Left renal pelvis (tissue), 4 donors: ENCODE measurements at places on chromosomes 13 and 19. TPM values are rescaled to one million over a fixed set of nuclear protein-coding genes. Genes with fewer than 3 reads are reported as not detected.

- no peak for DNase-seq
Observed at GRCh38 chr13:71830323-71830722, 36.7 kb downstream of the DACH1 start.

GRCh38 chr19:48221628-48222027 is 34.1 kb downstream of the CARD8 start:
- DNase-seq: no peak

GRCh38 chr19:17370026-17370587 is 7.0 kb downstream of the PLVAP start:
- no peak for DNase-seq

DNA sequence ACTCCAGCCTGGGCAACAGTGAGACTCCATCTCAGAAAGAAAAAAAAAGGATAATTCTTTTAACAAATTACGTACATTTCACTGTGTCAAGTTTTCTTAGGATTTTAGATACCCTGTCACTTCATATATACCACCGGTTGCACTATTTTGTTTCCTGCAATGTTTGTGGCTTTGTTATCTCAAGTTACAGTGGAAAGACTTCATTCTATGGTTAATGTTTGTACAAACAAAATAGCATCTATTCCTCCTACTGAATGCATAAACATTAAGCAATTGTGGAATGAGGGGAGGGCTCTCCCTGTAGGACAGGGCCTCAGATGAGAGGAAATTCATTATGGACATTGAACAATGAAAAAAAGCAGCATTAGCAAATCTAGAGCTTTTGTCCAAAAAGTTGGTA is 120.1 kb downstream of the DNAJC3 start:
- DNase-seq: no peak

DNA sequence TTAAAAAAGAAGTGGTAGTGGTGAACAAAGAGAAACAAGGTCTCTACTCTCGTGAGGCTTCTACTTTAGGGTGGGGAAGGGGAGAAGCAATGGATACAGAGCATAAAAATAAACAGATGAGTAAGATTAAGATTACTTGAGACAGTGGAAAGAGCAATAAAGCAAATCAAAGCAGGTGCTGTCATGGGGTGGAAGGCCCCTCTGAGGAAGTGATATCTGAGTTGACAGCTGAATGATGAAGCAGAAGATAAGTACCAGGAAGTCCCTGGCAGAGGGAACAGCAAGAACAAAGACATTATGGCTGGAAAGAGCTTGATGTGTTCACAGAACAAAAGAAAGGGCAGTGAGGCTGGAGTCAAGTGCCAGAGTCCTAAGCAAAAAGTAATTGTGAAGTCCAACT is 221.8 kb downstream of the ENOX1 start:
- DNase-seq: no peak

DNA sequence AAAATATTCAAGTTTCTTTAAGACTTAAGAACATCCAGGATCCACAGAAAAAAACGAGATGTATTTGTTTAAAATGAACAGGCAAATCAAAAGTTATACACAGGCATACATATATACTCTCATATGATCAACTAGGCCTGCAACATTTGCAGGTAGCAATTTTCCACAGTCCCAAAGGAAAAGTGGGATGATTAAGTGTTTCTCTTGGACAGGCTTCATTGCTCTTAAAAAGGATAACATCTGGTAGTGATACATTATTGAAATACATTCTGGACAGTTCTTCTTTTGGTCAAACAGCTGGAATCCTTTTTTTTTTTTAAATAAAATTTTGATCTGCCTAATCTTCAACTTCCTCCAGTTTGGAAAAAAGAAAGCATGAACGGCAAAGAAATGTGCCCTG is 114.8 kb upstream of the TDRD3 start:
- no peak for DNase-seq

GRCh38 chr19:13163609-13164342 is 13.6 kb downstream of the IER2 start:
- DNase-seq: peak; percentile 76

GRCh38 chr19:45911291-45911690 is 3.3 kb downstream of the NANOS2 start:
- DNase-seq: no peak

GRCh38 chr19:43704002-43704705 is 11.7 kb upstream of the IRGC start:
- no peak for DNase-seq

DNA sequence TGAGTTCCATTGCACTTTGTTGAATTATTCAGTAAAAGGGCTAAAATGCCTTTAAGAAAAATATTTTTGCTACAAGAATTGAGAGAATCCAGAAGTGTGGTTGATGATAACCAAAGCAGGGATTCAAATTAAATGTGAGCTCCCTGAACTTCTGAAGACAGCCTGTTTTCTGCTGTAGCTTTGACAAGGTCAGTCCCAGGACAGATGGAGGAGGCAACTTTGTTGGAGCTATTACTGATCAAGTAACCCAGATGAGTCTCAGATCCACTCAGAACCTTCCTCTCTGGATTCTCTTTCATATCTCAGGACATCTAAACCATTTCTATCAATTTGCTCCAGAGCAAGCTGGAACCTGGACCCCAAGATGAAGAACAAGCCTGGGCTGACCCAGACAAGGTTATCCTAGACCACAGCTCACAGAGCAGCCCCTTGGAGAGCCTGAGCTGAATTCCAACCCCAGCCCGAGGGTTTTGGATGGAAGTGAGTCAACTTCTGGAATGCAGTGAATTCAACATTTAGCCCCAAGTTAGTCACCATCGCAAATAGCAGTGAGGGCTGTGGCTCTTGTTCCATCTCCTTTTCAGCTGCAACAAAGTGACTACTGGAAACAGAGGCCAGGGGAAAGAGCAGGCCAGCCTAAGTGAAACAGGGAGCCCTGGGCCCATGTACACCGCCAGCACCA is 137.8 kb upstream of the TSC22D1 start:
- no peak for DNase-seq

- DNase-seq: no peak
Observed at GRCh38 chr13:52896827-52897659, 48.6 kb upstream of the PCDH8 start.

DNA sequence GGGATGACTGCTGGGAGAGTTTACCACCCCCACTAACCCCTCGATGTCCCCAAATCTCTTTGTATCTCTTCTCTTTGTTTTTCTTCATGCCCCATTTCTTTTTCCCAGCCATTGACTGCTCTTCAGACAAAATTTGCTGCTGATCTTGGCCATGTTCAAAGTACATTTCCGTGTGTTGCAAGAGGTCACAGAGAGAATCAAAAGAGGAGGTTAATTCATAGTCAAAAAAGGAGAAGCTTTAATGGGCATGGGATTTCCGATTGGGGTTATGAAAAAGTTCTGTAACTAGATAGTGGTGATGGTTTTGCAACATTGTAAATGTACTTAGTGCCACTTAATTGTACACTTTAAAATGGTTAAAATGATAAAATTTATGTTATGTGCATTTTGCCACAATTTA is 121.1 kb downstream of the FLT1 start:
- no peak for DNase-seq

- DNase-seq: no peak
Observed at GRCh38 chr13:59270327-59270726, 893.4 kb downstream of the DIAPH3 start.

- no peak for DNase-seq
Observed at GRCh38 chr19:38713227-38713649, 31.0 kb downstream of the CAPN12 start.

DNA sequence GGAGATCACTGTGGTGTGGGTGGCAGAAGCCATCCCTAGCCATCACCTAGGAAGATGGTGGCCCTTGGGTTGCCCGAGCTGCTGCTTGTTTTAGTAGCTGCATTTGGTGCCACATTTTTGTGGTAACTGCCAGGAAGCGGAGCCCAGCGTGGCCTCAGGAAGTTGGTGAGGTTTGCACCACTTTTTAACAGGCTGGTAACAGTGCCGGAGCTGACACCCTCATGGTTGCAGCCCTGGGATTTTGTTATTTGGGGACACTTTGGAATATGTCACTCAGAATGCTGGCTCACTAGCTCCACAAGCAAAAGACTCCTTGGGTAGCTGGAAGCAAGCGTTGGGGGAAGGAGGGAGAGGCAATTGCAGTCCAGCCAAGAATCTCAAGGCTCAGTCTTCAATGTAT is 22.1 kb downstream of the ACTN4 start:
- no peak for DNase-seq

DNA sequence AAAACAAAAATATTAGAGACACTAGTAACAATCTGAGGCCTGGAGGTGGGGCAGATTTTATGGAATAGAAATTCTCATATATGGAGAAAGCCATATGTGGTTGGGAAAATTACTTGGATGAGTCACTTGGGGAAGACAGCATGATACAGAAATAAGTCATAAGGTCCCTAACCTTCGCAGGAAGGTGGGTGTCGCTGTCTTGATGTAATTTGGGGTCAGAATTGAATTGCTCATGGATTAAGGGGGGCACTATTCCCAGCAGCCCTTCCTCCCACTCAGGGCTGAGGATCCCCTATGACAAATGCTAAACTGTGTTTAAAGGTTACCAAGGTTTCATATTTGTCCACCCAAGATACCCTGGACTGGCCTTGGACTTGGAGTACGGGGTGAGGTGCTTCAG is 5.0 kb downstream of the RDH8 start:
- DNase-seq: no peak

DNA sequence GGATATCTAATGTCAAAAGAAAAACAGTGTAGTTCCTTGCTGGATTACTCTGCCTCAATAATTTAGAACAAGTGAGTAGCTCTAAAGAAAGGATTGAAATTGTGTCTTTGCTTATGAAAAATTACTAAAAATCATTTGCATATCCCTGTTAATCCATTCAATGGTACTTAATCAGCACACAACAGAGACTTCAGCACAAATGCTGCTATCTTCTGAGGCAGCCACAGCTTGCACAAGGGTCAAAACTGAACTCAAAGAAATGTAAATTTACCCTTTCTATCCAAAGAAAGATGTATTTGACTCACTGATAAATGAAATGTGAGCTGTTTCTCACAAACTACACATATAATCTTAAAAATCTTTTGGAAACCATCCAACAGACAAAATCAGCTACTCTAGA is 116.2 kb downstream of the LHFPL6 start:
- no peak for DNase-seq

- no peak for DNase-seq
Observed at GRCh38 chr19:42369433-42370067, 20.5 kb downstream of the CNFN start.

DNA sequence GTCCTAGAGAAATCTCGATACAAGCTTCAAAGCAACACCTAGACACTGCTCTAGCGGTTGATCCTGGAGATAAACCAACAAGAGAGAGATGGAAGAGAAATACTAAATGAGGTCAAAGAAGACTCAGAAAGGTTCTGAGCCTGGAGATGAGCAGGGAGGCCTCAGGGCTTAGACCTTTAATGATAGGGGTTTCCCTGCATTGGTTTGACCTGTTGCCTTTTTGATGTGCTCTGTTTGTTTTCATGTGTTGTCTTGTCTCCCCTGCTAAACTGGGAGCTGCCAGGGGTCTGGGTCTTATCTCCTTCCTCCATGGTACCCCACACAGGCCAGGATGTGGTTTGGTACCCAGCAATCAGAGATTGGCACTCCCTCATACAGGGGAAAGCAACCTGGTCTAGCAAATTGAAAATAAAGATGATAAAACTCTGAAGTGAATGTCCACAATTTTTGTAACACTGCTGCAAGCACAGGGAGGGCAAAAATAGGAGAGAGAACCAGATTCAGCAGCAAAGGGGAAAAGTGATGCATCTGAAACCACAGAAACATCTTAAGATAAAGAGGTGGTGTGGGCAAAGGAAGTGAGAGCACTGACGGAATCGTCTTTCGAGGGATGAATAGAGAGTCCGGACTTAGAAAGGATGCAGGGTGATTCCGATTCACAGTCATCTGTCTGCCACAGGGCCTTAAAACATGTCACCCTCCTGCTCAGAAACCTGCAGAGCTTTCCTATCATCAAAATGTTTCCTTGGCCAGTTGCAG is 3.5 kb downstream of the FFAR2 start:
- DNase-seq: no peak

- peak; percentile 52 for DNase-seq
Observed at GRCh38 chr13:59750860-59751259, 412.9 kb downstream of the DIAPH3 start.

GRCh38 chr19:1577929-1578618 is 9.9 kb upstream of the MEX3D start:
- DNase-seq: no peak

GRCh38 chr19:30784850-30785457 is 412.8 kb downstream of the ZNF536 start:
- DNase-seq: no peak

Gene SYDE1
- polyA plus RNA-seq: 18.4 TPM

Gene IL12RB1
- 0.47 TPM for polyA plus RNA-seq

Gene CRX
- not detected for polyA plus RNA-seq

Gene RNF225
- polyA plus RNA-seq: not detected

Gene PGLYRP2
- not detected for polyA plus RNA-seq

Gene APOC1
- 9.0 TPM for polyA plus RNA-seq

Gene LSR
- 66.3 TPM for polyA plus RNA-seq

Gene FBXO17
- 86.3 TPM for polyA plus RNA-seq

Gene FOSB
- 1,673 TPM for polyA plus RNA-seq

Gene RFPL4A
- polyA plus RNA-seq: not detected

Gene C1QTNF9B
- polyA plus RNA-seq: 0.50 TPM

Gene KL
- polyA plus RNA-seq: 44.2 TPM

Gene SERTAD3
- 38.6 TPM for polyA plus RNA-seq

Gene SUPT20H
- 116 TPM for polyA plus RNA-seq

Gene CEBPA
- 5.3 TPM for polyA plus RNA-seq

Gene MAP4K1
- 4.2 TPM for polyA plus RNA-seq

Gene OCEL1
- 13.2 TPM for polyA plus RNA-seq

Gene SBK3
- polyA plus RNA-seq: 0.15 TPM
